HCEC 1CT (cell line): ENCODE measurements at places on chromosomes 4 and X.

DNA sequence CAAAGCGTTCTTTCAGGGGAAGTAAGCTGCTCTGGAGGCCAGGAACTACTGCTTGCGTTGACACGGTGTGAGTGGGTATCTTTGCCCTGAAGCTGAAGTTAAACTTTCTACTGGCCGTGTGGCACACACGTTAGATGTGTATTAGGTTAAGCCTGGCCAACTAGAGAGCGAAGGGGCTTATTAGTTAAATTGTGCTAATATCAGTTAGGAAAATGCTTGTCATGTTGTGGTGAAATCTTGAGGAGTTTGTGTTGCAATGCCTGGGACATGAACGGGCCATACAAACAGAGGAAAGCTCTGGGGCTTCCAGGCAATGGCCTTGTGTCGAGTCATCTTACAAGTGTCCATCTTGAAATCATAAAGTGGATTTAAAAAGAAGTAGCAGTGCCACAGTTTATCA is 62.6 kb downstream of the NSUN7 start:
- no peak for DNase-seq

GRCh38 chr4:104210420-104210819 is 284.3 kb downstream of the CXXC4 start:
- no peak for DNase-seq

GRCh38 chrX:50978920-50979682 is 68.6 kb downstream of the BMP15 start:
- DNase-seq = no peak

DNA sequence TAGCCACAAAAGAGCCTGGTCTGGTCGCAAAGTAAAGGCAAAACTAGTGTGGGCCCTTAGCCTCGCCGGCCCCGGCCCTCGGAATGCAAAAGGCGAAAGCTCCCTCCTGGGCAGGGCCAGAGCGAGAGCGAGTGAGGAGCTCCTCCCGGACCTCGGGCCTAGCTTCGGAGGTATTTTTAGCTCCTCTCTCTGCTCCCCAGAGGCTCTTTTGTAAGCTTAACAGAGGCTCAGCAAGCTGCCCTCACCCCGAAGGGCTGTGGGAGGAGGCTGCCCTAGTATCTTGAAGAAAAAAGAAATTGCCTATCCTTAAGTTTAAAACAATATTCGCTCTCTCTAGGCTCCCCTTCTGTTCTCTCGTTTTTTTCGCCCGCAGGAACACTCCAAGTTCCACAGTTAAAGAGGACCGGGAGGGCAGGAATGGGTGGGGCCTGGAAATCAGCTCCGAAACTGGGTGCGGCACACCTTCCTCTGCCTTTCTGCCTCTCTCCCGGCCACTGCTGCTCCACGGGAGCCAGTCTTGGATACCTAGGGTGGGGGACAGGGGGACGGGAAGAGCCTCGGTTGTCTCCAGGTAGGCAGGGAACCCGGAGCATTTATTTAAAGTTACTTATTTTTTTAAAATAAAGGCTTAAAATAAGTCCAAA is 12.1 kb downstream of the HAND2 start:
- no peak for DNase-seq

DNA sequence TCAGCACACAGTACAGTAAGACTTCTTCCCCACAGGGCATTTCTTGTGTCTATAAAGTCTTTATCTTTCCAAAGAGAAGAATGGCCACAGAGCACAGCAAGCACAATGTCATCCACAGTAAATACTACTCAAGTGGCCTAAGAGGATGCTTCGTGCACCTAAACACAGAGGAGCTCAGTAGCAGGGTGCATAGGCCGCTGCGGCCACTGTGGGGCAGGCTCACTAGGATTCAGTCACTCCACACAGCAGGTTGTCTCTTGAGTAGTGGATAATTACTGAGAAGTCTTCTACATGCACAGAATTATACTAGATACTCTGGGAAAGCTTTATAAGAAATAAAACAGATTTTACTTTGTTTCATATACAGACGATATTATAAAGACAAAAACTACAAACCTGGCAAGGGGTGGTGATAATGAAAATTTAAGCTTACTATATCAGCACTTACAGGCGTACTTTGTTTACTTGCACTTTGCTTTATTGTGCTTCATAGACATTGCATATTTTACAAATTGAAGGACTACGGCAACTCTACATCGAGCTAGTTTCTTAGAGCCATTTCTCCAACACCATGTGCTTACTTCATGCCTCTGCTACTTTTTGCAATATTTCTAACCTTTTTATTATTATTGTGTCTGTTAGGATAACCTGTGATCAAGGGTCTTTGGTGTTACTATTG is 78.5 kb downstream of the PRDM5 start:
- no peak for DNase-seq

DNA sequence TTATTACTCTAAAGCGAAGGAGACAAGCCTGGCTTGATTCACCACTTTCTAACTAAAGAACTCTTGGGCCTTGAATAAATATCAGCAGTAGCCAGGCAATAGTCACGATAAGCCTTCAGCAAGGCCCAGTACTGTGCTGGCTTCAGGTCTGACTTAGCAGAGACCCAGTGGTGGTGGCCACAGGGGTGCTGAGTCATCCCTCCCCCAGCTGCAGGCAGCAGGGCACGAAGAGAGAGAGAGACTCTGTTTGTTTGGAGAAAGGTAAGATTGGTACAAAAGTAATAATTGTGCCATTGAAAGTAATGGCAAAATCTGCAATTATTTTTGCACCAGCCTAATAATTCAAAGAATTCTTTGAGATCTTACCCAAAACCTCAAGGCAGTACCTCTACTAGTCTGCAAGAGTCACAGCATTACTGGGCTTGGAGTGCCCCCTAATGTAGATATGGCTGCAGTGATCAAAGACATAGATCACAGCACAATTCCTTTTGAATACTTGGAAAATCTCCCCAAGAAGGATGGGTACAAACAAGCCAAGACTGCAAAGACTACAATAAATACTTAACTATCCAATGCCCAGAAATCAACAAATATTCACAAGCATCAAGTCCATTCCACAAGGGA is 159.5 kb upstream of the USP38 start:
- DNase-seq = peak; percentile 24

GRCh38 chr4:124104628-124105027 is 607.9 kb downstream of the ANKRD50 start:
- DNase-seq = no peak

DNA sequence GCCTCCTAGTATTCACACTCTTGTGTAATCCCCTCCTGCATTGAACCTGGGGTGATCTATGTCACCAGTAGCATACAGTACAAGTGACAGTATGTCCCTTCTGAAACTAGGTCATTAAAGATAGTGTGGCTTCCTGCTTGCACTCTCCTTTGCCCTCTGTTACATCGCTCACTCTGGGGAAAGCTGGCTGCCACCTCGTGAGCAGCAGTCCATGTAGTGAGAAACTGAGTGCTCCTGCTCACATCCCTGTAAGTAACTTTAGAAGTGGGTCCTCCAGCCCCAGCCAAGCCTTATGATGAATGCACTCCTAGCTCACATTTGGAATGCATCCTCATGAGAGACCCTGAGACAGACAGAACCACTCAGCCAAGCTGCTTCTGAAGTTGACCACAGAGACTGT is 89.8 kb upstream of the TNIP3 start:
- no peak for DNase-seq

DNA sequence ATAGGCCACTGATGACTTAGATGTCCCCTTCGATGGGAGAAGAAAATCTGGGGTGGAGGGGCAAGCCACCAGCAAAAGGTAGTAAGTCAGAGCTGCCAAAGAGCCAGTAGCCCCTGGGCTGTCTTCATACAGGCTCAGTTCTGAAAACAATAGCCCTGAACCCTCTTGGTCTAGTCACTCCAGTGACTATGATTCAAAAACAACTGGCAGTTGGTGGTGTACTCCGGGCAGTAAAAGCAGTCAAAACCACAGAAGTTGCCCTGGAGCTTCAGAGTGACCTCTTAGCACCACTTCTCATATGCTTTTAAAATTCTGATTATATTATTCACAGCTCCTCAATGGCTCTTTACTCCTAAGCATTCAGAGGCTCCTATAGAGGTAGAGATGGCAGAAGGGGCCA is 164.3 kb upstream of the MAMLD1 start:
- no peak for DNase-seq

DNA sequence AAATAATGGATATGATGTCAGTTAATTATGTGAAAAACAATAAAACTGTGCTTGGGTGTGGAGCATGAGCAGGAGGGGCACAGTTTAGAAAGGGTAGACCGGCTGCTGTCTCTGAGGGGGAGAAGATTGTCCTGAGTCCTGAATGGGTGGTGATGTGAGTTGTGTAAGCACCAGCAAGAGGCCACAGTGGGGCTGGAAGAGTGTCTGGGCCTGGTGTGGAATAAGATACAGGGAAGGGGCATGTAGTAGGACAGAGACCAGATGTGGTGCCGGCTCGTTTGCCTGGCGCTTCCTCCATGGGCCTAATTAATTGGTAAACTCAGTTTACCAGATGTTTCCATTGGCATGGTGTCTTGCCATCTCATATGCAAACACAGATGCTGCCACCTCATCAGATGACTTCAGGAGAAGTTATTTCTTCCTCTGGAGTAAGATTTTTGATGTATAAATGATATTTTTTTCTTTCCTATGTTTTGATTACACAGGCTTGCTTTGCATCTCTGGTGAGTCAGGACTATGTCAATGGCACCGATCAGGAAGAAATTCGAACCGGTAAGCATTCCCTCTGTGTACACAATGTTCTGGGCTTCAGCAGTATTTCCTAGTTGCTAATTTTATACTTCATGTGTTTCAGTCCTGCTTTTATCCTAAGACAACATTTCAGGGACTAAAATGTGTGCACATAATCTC is 5.1 kb downstream of the MED28 start:
- DNase-seq = peak; percentile 65
